ENCODE measurements at places on chromosomes 5 and 9.

DNA sequence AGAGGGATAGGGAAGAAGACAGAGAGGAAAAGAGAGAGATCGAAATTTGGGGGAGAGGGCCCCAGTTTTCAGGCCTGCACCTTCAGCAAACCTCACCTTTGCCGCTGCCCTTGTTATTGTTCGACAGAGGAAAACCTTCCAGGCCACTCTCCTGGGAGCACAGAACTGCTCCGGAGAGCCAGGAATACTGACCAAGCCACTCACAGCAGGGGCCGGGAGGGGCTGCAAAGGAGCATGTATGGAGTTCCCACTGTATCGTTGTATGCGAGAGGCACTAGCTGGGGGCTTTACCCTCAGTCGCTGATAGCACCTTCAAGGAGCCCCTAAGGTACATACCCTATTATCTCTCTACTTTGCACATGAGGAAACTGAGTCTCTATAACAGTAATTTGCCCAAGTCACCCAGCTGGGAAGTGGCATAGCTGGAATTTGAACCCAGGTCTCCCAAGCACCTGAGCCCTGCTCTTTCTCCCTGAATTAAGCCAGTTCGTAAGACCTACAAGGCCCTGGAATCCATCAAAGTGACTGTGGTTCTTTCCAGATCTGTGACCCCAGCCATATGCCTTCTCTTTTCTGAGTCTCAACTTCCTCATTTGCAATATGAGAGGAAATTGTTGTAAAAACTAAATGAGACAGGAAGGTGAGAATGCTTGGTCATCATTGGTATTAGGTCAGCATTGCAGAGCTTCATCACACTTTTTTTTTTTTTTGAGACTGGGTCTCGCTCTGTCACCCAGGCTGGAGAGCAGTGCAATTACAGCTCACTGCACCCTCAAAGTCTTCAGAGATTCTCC lies 21.0 kb upstream of the FOXE1 start:
- no peak for DNase-seq

- no peak for DNase-seq
Observed at GRCh38 chr9:2384741-2385140, 236.8 kb upstream of the VLDLR start.

DNA sequence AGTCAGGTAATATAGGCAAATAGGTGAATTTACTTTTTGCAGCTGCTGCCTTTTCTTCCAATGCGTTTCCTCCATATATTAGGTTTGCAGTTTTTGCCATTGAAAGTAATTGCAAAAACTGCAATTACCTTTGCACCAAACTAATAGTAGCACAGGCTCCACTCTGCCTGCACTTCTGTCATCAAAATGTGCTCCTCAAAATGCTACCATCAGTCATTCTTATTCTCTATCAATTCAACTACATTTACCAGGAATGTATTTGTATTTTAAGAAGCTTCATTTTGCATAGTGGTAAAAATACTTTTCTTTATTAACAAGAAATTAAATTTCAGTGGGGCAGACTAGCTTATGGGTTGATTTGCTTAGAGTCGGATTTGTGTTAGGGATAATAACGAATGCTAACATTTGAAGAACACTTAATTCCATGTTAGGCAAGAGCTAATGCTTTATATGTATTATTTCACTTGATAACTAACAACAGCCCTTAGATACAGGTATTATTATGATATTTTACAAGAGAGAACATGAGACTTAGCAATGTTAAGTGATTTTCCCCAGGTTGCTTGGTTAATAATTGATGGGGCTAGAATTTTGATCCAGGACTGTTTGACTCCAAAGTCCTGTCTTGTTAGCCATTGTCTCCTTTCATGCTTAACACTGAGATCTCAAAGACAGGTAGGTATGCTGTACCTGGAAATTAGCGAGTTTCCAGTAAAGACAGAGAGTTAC lies 300.4 kb downstream of the MAN2A1 start:
- no peak for DNase-seq

DNA sequence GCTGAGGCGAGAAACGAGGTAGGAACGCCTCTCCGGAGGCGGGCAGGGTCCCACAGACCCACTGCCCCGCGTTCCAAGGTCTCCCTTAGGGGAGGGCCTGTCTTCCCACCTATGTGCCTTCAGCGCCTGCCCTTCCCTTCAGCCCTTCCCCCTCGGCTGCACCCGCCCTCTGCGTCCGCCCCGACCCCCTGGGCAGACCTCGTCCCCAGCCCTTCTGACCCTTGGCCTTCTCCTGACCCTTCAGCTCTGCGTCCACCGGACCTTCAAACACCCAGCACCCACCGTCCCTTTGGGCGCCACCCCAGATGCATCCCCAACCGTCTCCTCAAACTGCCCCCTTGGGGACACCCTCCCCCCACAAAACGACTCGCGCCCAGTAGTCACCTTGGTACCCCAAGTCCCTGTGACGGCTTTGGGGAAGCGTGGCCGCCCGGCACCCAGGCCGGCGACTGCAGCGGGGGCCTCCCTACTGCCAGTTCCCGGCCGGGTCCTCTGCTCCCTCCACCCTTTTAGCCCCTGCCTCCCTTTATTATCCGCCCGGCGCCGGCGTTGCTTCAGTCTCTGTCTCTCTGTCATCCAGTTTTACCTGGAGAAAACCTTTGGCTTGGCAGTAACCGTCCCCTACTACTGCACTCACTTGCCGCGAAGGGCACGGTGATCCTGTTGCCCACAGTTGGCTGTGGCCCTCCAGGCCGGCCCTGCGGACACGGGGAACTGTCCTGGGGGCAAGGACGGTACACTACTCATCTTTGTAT lies 421 bp downstream of the RUSC2 start:
- DNase-seq, result no peak

GRCh38 chr5:95725071-95725820 lies 5.9 kb upstream of the RHOBTB3 start:
- DNase-seq, result no peak

DNA sequence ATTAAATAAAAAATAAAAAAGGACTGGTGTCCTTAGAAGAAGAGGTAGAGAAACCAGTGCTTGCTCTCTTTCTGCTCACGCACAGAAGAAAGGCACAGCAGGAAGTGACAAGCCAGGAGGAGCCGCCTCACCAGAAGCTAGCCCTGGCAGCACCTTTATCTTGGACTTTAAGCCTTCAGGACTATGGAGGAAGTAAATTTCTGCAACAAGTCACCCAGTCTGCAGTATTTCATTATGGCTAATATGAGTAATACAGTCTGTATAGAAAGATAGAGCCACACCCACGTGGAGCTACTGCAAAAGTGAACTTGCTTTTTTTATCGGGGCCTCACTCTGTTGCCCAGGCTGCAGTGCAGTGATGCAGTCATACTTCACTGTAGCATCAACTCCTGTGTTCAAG lies 68.4 kb downstream of the PDZD2 start:
- no peak for DNase-seq

GRCh38 chr5:136811551-136811950 lies 446.2 kb upstream of the TRPC7 start:
- DNase-seq, result no peak

GRCh38 chr9:114723931-114724330 lies 41.9 kb upstream of the TEX48 start:
- DNase-seq, result no peak

DNA sequence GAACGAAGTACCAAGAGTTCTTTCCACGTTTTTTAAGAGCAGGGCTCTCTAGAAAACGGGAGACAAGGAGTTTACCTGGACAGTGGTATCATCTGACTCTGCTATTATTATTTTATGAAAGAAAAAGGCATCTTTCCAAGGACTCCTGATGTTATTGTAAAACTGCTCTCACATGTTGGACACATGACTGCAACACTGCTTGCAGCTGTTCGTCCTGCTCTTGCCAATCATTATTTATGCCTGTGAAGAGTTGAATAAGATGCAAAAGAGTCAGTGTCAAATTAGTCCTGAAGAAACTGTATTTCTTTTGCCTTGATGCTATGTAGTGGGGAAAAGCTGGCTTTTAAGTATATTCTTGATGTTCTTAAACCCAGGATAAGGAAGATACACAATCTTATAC lies 284.5 kb upstream of the PTGER4 start:
- DNase-seq, result no peak

DNA sequence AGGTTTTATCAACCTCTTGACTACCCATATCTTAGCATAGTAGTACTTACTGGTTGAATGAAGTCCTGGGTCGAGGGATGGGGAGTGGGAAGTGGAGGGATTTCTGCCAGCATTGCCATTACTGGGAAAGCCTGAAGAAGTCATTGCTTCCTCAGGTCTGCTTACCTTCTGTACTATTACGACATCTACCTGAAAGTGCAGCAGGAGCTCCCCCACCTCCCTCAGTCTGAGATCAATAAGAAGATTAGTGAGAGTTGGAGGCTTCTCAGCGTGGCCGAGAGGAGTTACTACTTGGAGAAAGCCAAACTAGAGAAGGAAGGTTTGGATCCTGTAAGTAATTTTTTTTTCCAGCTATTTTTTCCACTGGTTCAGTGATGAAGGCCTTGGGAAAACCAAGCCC lies 5.8 kb downstream of the HMGXB3 start:
- DNase-seq, result no peak

GRCh38 chr5:154701181-154701580 lies 54.0 kb upstream of the LARP1 start:
- DNase-seq, result no peak

- no peak for DNase-seq
Observed at GRCh38 chr9:115241641-115242040, 123.7 kb upstream of the TNC start.

- DNase-seq, result no peak
Observed at GRCh38 chr5:150429410-150429873, 16.7 kb upstream of the CD74 start.

DNA sequence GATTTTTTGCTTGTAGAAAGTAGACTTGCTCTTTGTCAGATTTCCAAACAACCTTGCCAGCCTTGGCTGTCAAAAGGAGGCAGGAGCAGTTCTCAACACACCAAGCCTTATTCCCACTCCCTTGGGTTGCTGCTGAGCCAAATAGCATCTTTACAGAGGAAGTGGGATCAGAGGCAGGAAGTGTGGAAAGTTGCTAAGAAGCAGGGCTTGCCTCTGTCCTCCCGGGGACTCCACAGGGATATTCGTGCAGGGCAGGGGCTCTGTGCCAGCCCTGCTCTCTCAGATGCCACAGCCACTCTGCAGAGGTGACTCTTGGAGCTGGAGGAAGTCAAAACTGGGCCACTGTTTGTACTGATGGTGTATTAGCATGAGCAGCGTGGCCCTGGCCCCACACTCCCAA lies 24.3 kb downstream of the PTPDC1 start:
- no peak for DNase-seq

GRCh38 chr5:35129921-35130485 lies 82.3 kb upstream of the AGXT2 start:
- DNase-seq, result no peak

- DNase-seq, result no peak
Observed at GRCh38 chr9:95409650-95410426, 92.3 kb upstream of the FANCC start.

DNA sequence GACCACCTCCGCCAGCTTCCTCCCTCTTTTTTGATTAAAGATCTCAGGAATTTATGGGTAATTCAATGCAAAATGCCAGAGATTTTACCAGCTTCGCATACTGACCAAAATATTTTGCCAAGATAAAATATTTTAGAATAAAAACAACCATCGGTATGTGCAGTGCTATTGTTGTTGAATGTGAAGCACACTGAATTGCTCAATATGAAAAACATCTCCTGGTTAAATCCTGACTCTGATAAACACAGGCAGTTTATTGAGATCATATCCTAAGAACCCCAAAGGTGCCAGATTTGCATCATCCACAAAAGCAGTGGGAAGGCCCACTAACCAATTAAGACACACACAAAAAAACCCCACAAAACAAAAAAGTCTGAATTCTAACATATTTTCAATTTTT lies 202.4 kb downstream of the GLIS3 start:
- DNase-seq, result no peak
